ENCODE measurements at places on chromosomes 11 and 22.

GRCh38 chr11:111601979-111602864 is at the start of gene SIK2:
SIK2 (plus strand) TSS chr11:111602449; CDS start chr11:111602564, 115 bp downstream.
- peak; percentile 82 for DNase-seq

- no peak for DNase-seq
Measured at GRCh38 chr22:44588348-44588747, 90.3 kb upstream of the RTL6 start.

DNA sequence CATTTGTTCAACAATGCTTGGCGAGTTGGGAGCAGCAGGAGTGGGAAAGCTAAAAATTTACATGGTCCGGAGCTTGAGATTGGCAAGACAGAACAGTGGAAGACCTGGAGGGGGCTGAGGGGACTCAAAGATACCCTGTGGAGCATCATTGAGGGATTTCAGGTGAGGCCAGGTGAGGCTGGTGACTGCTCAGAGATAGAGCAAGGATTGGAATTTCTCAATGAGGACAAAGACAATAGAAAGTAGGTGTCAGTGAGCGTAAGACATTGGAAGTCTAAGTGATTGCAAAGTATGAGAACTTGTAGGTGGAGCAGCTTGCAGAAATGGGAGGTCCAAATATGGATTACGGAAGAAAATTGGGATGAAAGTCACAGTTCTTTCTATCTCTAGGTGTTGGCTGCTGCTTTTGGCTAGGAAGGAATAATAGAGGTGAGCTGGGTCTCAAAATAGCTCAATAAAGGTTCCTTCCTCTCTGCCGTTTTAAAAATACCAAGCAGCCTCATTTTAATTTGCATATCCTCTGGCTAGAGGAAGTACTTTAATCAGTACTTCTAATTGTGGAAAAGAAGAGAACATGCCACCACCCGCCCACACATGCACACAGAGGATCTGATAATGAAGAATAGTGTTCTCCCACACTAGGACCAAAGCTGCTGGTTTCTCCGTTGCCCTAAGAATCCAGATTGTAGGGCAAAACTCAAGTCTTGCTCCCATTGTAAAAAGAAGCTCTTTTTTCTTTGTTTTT is 41.8 kb upstream of the SORL1-AS1 start:
- peak; percentile 43 for DNase-seq

DNA sequence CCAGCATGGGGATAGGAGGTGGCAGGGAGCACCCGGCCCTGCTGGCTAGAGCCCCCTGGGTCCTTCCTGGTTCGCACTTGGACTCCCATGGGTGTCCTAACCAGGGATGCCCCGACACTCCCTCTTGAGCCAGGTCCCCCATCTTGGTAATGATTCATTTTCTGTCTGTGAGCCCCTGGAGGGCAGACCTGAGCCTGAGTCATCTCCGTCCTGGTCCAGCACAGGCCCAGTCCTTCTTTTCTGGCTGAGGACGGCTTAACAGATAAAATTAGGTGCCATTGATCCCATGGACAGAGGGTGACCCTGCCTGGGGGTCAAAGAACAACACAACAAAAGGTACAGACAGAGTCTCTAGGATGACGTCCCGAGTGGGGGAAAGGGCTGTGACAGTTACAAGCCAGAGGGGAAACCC is 3.5 kb downstream of the RHOD start:
- no peak for DNase-seq

DNA sequence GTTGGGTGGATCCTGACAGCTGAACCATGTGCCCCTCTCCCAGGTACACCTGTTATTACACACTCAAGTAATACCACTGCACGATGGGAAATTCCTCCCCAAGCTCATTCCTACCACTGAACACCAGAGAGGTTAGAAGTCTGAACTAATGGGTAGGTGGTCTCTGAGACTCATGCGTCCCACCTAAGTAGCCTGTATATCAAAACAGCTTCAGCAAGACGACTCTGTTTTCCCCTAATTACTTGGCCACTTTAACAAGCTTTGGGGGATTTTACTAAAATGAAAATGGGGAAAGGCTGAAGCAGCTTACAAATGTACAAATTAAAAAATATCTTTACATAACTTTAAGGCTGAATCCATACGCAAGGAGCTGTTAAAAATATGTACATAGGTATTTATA is 29.4 kb downstream of the LGR4 start:
- no peak for DNase-seq

DNA sequence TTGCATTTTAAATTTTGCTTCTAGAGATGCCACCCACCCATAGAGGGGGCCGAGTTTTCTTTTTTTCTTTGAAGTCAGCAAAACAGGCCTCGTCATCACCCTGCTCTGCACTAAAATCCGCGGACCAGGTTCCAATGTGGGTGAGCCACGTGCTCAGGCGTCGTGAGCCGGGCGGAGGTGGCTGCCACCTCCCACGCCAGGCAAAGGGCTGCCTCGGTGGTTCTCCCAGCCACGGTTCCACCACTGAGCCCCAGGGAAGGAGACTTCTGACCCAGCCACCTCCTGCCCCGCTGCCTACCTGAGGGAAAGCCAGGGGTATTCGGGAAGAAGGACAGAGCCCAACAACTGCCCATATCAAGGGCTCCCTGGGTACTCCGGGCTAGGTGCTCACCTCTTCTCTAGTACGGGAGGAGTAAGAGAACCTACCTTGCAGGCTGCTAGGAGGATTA is 45.3 kb downstream of the MN1 start:
- DNase-seq, result no peak

DNA sequence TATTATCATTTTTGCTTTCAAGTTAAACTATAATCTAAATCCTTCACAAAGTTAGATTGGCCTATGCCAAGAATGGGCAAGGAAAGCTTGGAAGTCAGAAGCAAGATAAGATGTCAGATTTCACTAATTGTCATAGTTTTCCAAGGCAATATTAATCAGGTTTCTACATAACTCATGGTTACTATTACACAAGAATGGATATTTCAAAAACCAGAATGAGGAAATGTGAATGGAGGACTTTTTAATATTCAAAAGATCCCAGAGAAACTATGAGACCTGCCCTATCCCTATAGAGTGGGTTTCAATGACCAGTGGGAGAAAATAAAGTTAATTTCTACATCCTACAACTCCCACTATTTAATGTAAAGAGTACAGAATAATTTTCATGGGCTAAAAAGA is 203.2 kb downstream of the CASP12 start:
- DNase-seq, result no peak

DNA sequence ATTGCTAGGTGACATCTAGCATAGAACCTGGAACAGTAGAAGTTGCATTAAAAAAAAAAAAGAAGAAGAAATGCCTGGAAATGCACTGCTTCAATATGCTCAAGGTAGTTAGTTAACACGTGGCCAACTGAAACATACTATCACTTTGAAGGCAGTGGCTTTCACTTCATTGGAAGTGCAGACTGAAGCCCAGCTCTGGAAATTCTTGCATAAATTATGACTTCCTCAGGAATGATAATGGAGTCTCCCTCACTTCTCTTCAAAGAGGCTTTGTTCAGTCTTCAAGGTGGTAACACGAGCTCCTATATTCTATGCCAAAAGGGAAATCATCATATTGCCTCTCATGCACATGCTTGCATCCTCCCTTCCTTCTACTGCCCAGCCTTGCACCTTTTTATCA is 715.9 kb upstream of the API5 start:
- DNase-seq, result no peak

DNA sequence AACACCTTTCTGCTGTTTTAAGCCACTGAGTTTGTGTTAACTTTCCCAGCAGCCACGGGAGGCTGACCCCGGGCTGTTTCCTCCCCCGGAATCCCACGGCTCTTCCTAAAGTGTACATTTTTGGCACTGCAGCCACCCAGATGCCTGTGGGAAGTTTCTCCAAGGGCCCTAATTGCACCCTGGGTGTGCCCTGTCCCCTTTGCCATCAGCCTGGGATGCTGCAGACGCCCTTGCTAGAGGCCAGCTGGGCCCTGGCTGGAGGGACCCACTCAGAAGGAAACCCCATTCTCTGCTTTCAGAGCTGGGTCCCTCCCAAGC is 883.3 kb downstream of the BRD1 start:
- DNase-seq, result no peak

- DNase-seq, result no peak
Measured at GRCh38 chr11:68914761-68915160, 11.1 kb downstream of the IGHMBP2 start.

DNA sequence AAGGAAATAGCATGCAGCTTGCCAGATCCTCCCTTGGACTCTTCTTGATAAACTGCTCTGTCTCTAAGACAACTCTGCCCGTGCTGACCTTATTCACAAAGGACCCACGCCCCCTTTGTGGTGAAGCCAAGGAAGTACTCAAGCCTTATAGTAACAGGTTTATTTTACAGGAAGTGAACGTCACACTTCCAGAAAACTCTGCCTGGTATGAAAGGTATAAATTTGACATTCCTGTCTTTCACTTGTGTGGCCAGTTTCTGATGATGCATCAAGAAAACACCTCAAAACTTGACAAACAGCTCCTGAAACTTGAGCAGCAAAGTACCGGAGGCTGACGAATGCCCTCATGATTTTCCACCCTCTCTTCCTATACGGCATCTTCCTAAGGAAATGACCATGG is 12.5 kb upstream of the PELI3 start:
- no peak for DNase-seq

- DNase-seq, result no peak
Measured at GRCh38 chr11:120079750-120080610, 57.9 kb downstream of the TRIM29 start.

GRCh38 chr11:22930816-22931594 is 70.7 kb upstream of the CCDC179 start:
- DNase-seq, result no peak

- DNase-seq, result no peak
Measured at GRCh38 chr11:68350759-68351449, 38.5 kb downstream of the LRP5 start.

DNA sequence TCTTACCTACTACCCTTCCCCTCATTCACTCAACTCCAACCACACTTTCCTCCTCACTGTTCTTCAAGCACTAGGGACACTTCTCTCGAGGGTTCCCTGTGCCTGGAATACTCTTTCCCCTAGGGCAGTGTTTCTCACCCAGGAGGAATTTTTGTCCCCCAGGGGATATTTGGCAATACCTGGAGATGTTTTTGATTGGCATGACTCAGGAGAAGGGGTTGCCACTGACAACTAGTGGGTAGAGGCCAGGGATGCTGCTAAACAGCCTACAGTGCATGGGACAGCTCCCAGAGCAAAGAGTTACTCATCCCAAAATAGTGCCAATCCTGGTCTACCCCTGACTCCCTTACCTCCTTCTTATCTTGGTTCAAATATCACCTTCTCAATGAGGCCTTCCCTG is 40.0 kb downstream of the BTG4 start:
- no peak for DNase-seq

- no peak for DNase-seq
Measured at GRCh38 chr11:132576706-132577105, 955.6 kb downstream of the OPCML start.

DNA sequence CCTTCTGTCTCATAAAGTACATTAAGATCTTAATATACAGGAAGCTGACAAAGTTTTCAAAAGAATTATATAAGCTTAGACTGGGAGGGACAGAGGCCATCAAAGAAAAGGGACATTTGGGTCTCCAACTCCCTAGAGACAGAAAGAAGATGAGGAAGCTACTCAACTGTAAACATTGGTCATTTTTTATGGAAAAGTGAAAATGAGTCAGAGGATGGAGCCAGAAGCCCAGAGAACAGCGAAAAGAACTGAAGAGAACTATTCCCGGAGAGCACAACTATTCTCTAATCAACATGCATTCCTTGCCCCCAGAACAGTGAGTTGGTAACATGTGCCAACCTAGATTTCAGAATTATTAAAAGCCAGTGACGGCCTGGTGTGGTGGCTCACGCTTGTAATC is 779.3 kb downstream of the DLG2 start:
- DNase-seq, result no peak

DNA sequence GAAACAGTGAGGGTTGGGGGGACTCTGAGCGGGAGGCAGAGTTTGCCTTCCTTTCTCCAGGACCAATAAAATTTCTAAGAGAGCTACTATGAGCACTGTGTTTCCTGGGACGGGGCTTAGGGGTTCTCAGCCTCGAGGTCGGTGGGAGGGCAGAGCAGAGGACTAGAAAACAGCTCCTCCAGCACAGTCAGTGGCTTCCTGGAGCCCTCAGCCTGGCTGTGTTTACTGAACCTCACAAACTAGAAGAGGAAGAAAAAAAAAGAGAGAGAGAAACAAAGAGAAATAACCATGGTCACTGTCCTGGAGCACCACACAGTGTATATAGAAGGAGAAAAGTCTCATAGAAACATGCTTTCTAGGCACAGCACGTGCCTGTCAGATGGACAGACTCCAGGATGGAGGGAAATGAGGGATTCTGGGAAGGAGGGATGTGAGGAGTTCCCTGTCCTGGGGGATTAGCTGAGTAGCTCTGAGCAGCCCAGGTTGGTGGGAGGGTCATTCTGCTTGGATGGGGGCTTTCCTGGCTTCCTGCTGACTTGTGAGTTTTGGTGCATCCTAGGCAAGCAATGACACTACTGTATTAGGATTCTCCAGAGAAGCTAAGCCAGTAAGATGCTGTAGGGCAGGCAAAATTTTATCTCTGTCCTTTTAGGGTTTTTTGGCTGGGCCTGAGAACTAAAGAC is 3.1 kb downstream of the GSTP1 start:
- DNase-seq, result no peak

DNA sequence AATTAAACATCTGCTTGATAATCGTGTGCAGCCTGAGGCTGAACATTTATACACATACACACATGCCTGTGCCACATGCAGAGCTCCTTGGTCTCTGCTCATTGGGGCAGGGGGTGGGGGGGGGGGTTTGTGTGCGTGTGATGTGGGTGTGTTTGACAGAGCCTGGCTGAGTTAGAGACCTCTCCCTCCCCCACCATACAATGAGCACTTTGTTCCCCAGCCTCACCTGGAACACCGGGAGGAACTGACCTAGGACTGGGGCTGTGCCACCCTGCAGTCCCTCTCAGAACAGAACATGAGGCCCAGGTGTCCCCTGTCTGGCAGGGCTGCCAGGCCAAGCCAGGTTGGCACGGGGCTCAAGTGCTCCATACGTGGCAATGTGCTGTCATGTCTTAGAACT is 96.6 kb downstream of the TP53I11 start:
- DNase-seq, result no peak

DNA sequence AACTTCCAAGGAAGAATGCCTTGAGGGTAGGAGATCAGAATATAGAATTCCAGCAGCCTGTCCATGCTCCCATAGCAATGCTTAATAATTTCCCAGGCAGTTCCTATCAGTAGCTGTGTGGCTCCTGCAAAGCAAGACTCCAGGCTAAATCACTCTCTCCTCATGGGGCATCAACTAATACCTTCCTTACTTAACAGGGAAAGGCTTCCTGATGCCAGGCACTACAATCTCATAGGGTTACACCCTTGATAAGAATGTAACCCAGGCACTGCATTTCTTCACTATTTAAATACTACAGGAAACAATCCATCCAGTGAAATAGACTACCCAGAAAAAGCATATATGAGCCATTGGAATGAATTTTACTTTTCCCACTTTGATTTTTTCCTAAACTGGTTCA is 615.0 kb upstream of the ARHGAP42 start:
- DNase-seq, result no peak

- DNase-seq, result peak; percentile 22
Measured at GRCh38 chr11:1260023-1260501, 37.2 kb downstream of the MUC5B start.
